ENCODE measurements at places on chromosomes 1 and 21.

DNA sequence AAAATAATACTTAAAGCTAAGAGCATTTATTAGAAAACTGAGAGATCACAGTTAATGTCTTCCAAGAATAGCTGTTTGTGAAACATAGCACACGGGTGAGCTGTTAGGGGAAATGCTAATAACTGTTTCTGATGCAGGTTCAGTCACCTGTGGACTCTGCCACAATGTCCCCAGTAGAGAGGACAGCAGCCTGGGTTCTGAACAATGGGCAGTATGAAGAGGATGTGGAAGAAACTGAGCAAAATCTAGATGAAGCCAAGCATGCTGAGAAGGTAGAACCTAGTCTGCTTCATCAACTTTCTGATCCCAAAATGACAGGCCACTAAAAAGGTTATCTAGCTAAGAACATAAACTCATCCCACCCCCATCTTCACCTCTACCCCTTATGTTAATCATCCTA, 32.6 kb downstream of the CLEC20A start:
- no peak for DNase-seq

GRCh38 chr1:231478811-231479210, 49.7 kb upstream of the TSNAX start:
- DNase-seq = no peak

GRCh38 chr1:220441211-220441610, 86.7 kb upstream of the MARK1 start:
- no peak for DNase-seq

- DNase-seq = peak; percentile 42
Measured at GRCh38 chr1:75265792-75266191, 131.6 kb downstream of the LHX8 start.

- no peak for DNase-seq
Measured at GRCh38 chr1:162892906-162893611, 32.1 kb upstream of the CCDC190 start.

DNA sequence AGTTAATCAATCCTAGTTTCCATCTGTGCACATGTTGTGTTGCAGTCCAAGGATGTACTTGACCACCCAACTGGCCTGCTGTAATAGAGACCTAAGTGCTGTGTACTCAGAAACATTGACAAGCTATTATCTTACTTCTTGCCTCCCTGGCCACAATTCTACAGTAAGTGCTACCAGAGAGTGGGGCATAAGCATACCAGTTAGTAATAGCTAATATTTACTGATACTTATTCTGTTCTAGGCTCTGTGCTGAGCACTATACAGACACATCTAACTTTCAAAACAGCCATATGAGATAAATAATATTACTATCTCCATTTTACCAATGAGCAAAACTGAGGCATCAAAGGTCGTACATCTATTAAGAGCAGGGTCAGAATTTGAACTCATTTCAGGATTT, 49.5 kb upstream of the NPL start:
- DNase-seq = no peak

DNA sequence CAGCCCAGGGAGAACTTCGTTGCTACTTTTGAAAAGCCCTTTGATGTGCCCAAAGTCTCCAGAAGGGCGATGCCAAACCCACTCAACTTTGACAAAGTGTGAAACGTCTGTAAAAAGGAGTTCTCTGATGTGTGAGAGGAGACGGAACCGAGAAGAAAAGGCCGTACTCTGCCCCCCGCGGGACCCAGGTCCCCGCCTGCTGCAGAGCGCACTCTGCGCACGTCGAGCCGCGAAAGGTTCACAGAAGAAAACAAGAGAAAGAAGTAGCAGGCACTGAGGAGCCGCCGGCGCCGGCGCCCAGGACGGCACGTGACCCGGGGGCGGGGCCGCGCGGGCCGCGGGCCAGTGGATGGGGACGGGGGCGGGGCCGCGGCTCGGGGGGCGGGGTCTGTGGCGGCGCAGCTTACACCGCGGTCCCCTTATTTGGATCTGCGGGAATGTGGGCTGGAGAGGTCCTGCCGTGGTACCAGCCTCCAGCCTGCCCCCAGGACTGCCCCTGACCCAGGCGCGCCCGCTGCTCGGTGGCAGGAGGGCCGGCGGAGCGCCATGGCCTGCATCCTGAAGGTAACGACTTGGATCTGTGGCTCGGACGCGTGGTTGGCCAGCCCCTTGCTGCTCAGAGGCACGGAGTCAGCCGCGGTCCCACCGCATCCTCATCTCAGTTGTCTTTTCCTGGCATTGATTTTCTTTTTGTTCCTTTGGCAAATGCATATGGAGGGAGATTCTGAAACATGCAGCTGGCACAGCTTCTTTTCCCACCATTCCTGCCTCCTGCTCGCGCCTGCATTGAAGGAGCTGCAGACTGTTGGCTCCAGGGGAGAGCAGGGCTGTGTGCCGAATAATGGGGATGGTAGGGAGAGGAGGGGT, at the start of gene ST6GALNAC3:
TSS of gene ST6GALNAC3 (plus strand) at position 426 of the 867 bp plus-strand sequence.
- peak; percentile 55 for DNase-seq

DNA sequence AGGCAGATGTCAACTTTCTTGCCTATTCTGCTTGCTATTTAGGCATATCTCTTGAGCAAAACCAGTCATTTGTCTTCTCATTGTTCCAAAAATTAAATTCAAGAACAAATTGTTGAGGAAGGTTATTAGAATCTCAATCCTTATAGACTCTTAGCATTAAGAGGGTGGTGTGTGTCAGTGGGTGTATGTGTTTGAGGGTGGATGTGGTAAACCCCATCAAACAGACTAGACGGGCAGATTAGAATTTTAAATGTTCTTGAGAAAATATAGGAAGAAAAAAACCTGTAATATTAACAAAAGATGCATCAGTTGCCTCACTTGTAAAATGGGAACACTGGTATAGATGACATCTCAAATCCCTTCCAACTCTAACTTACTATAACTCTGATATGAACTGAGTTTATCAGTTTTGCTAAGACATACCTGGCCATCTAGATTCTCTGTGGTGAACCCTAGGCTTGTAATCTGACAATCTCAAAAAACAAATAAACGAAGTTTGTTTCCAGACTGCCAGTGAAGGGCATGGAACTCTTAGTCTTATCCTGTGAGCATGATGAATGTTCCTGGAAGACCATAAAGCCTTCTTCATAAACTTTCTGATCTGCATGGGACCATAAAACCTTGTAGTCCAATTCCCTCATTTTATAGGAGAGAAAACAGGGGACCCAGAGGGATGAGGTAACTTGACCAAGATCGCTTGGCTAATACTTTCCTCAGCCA, 176.3 kb upstream of the SGIP1 start:
- no peak for DNase-seq
